GM12864 (cell line): ENCODE measurements at places on chromosomes 16 and 17.

- DNase-seq: no peak
These were observed 156.9 kb downstream of the C16orf78 start for GRCh38 chr16:49530427-49530970.

DNA sequence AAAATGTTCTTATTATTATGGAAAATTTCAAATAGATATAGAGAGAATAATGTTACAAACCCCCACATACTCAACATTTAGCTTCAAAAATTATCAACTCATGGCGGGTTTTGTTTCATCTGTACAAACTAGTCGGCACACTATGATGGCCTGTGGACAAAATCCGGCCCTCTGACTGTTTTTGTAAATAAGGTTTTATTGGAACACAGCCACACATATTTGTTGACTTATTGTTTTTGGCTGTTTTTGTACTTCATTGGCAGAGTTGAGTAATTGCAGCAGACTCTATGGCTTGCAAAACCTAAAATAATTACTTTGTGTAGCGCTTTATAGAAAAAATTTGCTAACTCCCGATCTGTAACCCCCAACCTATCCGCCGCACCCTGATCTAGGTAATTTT is 41.4 kb upstream of the CLEC18A start:
- DNase-seq: no peak

GRCh38 chr17:28239271-28239624 is 79.8 kb upstream of the TMEM97 start:
- no peak for DNase-seq

GRCh38 chr16:4787627-4788482 is at the start of gene SEPTIN12:
Gene SEPTIN12, minus strand, starts transcription at chr16:4788345. Its CDS starts 700 bp downstream, at chr16:4787645.
- no peak for DNase-seq

GRCh38 chr16:24820522-24820921 is 25.2 kb upstream of the SLC5A11 start:
- DNase-seq: no peak

GRCh38 chr16:2045965-2046892 is 1.4 kb downstream of the NTHL1 start:
- DNase-seq: no peak

- no peak for DNase-seq
These were observed 617 bp downstream of the COASY start for GRCh38 chr17:42562388-42563142.

- DNase-seq: no peak
These were observed 1.6 kb downstream of the DOC2A start for GRCh38 chr16:30009085-30009862.

GRCh38 chr17:1047177-1047878 is 50.4 kb downstream of the TIMM22 start:
- DNase-seq: no peak

- DNase-seq: no peak
These were observed 238.1 kb downstream of the MAF start for GRCh38 chr16:79362300-79362970.

- no peak for DNase-seq
These were observed 21.4 kb upstream of the TIMP2 start for GRCh38 chr17:78946631-78947030.

DNA sequence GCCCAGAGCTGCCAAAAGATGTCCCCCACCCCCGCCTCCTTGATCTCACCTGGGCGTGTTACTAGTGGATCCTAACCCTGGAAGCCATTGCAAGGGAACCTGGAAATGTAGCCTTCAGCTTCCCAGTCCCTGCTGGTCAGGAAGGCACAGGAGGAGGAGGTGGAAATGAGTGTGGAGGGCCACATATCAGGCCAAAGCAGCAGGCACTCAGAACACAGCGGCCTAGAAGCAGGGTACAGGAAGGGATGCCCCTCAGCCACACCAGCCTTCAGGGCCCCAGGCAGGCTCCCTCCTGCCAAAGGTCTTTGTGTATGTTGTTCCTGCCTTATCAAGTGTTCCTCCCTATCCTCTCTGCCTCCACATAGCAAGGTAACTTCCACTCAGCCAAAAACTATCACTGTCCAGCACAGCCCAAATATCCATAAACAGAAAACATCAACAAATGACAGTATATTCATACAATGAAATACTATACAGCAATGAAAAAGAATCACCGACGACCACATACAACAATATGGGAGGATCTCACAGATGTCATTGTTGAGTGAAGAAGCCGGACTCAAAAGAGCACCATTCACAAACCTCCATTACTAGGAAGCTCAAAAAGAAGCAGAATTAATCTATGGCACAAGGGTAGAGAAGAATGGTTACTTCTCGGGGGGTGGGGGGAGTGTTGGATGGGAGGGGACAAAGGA is 28.2 kb upstream of the TNFRSF13B start:
- DNase-seq: no peak

- DNase-seq: no peak
These were observed 17.0 kb downstream of the TNS4 start for GRCh38 chr17:40484285-40484972.

DNA sequence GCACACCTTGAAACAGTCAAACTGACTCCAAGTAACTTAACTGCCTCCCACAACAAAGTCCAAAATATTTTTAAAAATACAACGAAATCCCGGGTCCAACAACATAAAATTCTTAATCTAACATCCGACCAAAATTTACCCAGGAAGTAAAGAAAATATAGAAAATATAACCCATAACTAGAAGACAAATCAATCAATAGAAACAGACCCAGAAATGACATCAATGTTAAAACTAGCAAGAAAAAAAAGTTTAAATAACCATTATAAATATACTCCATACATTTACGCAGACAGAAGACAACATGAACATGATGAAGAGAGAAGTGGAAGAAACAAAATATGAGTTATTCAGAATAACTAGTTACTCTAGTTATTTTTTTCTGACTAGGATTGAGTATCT is 3.7 kb downstream of the ZNF597 start:
- no peak for DNase-seq

DNA sequence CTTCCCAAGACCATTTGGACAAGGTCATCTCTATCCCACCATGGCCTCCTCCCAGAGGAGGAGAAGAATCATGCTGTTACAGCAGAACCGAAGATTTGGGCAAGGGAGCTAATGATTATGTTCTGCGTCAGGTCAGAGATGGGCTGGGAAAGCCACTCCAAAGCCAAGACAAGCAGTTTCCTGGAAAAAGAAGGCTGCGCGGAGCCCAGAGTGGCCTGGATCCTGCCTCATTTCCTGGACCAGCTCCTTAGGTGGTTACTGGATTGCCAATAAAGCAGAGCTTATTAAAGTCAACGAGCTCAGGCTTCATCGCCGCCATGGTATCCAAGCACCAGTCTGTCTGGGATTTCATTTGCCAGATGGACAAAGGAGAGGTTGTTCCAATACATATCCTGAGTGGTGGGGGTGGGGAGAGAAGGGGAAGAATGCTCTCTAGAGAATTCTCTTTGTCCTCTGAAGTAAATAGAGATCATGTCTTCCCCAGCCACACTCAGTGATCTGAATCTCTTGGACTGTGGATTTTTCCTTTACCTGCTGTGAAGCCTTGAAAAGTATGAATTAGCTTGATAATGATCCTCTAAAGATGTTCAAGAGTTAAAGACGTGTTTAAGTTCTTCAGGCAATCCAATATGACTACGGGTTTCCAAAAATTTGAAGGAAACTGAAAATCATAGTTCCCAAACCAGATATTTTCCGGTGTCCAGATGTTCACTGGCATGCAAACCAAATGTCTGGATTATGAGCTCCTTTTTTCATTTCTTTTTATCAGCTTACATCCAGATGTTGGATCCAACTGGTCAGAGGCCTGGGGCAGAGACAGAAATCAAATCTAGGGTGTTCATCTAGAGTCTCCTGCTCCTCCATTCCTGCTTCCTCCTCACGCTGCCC is 17.7 kb downstream of the PRAC1 start:
- DNase-seq: no peak

DNA sequence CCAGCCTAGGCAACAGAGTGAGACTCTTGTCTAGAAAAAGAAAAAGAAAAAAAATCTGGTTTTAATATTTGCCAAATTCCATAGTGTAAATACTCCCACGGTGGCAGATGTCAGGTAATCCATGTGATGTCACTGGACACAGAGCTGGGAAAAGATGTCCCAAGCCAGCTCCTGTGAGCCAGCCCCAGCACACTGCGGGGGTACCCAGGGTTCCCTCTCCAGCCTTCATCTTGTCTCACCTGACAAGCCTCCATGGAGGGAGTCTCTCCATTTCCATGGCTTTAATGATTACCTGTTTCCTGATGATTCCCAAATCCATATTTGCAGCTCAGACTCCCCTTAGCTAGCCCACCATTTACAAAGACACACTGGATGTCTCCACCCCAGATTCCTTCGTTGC is 4.6 kb downstream of the CD300LB start:
- no peak for DNase-seq

GRCh38 chr17:13024016-13024415 is 6.2 kb upstream of the ELAC2 start:
- DNase-seq: no peak

GRCh38 chr16:81585785-81586184 is 141.2 kb downstream of the CMIP start:
- DNase-seq: no peak

- no peak for DNase-seq
These were observed 274.1 kb downstream of the SEC14L1 start for GRCh38 chr17:77414811-77415400.

DNA sequence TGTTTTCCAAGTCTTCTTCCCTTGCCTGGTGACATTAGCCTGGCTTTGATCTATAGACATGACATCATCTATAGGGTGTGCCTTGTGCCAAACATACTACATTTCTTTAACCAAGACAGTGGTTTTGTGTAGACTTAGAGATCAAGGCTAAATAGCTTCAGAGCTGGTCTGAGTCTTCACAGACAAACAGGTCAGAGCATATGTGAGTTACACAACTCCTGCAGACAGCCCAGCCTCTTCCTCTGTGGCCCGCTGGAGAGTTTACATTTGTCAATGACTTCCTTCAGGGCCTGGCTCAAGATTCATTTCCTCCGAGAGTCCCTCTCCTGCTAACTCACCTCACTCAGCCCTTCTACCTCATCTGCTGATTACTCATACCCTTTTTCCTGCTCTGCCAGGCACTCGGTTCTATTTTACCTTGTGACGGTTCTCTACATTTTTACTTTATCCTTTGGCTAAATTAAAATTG is 73.1 kb upstream of the TANC2 start:
- no peak for DNase-seq

- no peak for DNase-seq
These were observed 18.8 kb downstream of the PDZD9 start for GRCh38 chr16:21982108-21982507.

- DNase-seq: no peak
These were observed 35.8 kb downstream of the GP2 start for GRCh38 chr16:20291208-20292206.

DNA sequence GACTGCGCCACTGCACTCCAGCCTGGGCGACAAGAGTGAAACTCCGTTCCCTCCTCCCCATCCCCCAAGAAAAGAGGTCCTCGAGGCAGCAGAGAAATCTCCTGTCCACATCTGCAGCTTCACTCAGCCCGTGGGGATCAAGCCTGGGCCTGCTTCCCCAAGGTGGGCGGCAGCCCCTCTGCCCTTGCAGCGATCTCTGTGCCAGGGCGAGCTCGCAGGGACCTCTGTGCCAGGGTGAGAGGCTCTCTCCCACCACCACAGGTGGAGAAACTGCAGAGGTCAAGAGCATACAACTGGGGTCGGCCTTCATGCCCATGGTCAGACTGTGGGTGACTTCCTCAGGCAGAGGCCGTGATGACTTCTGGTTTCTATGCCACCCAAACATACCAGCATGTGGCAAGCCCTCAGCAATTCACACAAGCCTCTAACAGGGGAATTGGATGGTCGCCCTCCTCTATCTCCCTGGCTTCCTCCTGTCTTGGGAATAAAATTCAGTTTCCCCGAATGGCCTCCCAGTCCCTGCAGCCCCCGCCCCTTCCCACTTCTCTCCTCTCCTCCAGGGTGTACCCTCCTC is 5.5 kb downstream of the SLC43A2 start:
- DNase-seq: no peak

- no peak for DNase-seq
These were observed 20.5 kb upstream of the SDR42E2 start for GRCh38 chr16:22141767-22142166.

DNA sequence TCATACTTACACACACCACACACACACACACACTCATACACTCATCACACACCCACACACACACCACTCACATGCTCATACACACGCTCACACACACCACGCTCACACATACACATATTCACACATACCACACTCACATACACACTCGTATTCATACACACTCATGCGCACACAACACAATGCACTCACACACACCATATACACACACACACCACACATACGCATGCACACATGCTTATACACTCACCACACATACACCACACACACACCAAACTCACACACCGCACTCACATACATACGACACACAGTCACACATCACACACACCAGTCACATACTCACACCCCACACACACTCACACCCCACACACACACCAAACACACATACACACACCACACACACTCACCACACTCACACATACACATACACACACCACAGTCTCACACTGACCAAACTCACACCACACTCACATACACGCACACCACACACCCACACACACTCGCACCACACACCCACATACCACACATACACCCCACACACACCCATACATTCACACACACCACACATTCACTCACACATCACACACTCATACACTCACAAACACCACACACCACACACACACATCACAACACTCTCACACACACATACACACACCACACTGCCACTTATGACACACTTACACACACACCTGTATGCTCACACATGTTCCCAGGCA is 88.9 kb downstream of the IRX5 start:
- DNase-seq: no peak

GRCh38 chr17:49908782-49909714 is 59.9 kb upstream of the DLX4 start:
- no peak for DNase-seq

DNA sequence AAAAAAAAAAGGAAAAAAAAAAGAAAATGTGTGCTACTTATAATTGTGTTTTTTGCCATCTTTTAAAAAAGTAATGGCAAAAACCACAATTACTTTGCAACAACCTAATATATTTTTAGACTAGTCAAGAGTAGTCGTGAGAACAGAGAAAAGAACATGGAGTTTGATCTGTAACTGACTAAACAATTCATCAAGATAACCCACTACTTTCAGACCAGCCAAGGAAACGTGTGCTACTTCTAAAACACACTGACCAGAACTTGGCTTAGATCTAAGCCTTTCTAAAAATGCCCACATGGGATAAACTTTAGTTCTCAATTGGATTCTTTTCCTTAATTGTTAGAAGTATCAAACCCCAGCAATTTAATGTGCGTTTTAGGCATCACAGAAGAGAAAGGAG is 616 bp downstream of the PECAM1 start:
- DNase-seq: no peak
